ENCODE measurements at places on chromosomes 2 and 18.

DNA sequence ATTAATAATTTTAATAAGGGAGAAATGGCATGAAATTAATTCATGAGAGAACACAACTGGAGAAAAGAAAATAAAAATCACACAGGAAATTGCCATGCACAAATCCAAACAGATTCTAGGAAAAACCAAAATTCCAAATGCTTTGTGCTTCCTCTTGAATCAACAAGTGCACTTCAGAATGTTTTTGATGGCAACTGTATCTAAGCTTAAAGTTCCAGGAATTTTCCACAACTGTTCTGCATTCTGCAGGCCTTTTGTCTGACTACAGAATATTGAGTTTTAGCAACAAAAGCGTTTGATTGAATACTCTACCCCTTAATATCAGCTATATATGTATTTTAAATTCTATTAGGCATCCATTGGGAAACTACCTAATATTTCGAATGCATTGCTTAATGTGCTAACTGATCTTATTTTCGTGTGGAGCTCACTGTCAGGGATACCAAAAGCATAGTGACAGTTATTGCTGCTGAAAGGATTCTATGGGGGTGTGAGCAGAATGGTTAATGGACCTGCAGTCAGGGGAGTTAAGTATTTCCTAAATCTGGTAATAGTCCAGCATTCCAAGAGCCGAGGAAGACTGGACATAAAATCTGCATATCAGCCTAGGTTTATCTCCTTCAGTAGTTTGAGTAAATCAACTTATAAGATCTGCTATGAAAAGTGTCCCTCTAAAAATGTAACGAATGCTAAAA lies 482.7 kb upstream of the POU3F3 start:
- DNase-seq: no peak

DNA sequence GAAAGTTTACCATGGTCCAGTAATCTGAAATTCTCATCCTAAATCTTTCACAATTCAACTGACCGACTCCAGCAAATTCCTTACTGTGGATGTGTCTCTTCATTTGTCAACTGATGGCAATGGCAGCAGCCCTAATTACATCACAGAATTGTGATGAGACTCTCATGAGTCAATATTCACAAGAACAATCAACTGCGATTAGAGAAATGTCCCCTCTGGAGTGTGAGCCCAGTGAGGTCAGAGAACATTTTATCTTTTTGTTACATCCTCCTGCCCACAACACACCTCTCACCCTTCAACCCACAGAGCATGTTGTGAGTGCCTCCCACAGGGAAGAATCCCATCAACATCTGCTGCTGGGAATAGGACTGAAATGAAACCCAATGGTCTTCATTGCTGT lies 73.6 kb downstream of the CD226 start:
- no peak for DNase-seq

- no peak for DNase-seq
Measured at GRCh38 chr18:68962623-68963022, 164.7 kb downstream of the CCDC102B start.

DNA sequence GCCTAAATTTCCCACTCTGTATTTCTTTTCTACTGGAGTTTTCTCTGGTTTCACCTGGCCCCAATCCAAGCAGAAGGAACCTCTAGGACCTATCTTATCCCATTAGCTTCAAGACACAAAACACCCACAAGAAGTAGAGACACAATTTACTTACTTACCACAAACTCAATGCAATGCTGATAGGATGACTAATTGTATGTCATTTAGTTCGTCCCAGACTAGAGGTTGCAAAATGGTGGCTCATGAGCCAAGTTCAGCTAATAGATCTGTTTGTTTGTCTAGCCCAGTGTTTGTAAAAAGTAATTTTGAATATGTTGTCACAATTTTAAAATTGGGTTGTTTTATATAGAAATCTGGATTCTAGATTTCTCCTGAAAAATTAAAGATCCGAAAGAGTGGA lies 34.7 kb upstream of the ZSWIM2 start:
- no peak for DNase-seq

GRCh38 chr18:3356614-3357013 lies 93.4 kb upstream of the TGIF1 start:
- no peak for DNase-seq

DNA sequence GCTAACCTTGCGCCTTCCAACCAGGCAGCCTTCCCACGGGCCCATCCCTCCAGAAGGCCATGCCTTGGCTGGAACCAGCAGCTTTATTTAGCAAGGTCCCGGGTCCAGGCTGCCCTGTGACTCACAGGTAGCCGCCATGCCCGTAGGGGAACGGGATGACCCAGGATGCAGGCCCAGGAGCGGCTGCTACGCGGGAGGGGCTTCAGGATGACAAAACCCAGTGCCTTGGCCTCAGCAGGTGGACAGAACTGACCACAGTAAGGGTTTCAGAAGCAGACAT lies 63.3 kb downstream of the RTP5 start:
- no peak for DNase-seq

- no peak for DNase-seq
Measured at GRCh38 chr2:85540133-85540648, 1.2 kb downstream of the MAT2A start.

DNA sequence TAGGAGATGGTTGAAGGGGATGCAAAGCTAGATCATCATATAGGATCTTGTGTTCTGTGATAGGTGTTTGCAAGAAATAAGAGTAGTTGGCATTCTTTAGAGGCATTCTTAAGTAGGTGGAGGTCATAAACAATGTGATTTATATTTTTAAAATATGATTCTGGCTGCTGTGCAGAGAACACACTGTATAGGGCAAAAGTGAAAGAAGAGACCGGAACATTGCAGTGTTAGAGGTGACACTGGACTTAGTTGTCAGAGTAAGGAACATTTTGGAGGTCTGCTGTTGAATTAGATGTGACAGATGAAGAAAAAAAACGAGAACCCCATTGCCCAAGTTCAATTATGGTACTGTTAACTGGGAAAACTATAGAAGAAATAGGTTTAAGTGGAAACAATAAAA lies 37.7 kb downstream of the HAT1 start:
- DNase-seq: no peak

DNA sequence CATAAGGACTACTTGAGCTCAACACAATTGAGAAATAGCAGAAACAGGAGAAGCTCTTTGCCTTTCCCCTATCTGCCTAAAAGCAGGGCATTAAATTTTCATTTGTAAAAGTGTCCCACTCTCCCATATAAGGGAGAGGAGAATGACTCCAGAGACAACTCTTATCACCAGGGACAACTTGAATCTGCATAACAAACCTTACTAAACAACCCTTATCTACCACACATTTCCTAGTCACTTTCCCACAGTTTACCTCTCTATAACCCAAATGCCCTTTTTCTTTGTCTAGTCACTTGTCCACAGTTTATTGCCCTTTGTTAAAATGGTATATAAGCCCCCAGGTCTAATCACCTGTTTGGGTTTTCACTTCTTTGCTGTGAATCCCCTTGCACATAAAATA lies 37.5 kb upstream of the PPM1B start:
- DNase-seq: no peak

DNA sequence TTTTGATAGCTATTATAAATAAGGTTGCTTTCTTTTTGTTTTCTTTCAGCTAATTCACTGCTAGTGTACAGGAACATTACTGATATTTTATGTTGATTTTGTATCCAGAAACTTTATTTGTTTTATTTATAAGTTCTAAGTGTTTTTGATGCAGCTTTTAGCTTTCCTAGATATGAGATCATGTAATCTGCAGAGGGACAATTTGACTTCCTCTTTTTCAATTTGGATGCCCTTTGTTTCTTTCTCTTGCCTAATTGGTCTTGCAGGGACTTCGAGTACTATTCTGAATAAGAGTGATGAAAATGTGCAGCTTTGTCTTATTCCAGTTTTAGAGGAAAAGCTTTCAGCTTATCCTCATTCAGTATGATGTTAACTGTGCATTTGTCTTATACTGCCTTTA lies 643.4 kb upstream of the CDH2 start:
- no peak for DNase-seq

GRCh38 chr2:161417438-161418274 lies 1.6 kb downstream of the TBR1 start:
- DNase-seq: no peak

DNA sequence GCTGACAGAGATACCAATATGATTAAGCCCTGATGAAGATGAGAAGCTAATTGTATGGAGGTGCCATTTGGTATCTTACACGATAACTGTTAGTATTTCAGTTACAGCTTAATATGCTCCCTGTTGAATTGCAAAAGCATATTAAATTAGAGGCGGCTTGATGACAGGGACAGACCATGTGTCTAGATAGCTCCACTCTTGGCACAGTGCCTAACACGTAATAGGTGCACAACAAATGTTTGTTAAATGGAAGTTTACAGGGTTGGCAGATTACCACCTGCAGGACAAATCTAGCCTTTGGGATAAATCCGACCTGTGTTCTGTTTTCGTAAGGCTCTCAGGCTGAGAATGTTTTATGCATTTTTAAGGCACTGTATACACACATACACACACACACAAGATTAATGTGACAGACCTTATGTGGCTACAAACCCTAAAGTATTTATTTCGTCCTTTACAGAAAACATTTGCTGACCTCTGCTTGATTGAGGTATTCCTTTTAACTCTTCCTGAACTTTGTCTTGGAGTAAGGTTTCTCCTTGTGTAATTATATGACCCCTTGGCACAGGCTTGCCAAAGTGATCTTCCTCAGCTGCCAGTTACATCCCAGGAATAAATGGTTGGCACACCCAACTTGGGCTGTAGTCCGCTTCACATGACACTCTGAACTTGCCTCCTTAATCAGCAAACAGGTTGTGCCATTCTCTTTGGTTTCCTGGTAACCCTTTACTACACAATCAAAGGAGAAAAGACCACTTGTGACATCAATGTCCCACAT lies 348.9 kb downstream of the HRH4 start:
- no peak for DNase-seq

Measured in stimulated activated CD4-positive, alpha-beta T cell treated with anti-CD3 and anti-CD28 coated beads, Interleukin-15, amount 100 ng/mL, for 1 hour (primary cell).